ENCODE measurements at places on chromosomes 7 and 10. TPM values are rescaled to one million over a fixed set of nuclear protein-coding genes. Genes with fewer than 3 reads are reported as not detected.

DNA sequence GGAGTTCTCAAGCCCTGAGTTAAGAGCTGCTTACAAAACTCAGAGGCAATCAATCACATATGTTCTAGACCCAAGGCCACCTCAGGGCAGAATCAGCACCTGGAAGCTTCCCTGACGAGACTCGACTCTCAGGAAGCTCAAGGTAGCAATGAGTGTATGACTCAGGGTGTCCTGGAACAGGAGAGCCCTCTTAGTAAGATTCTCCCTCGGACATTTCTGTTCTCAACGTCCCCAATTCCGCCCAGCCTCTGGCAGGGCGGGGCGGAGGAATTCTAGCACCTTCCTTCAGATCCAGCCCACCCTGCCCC, 39.6 kb upstream of the PROSER2 start:
- DNase-seq, result no peak

DNA sequence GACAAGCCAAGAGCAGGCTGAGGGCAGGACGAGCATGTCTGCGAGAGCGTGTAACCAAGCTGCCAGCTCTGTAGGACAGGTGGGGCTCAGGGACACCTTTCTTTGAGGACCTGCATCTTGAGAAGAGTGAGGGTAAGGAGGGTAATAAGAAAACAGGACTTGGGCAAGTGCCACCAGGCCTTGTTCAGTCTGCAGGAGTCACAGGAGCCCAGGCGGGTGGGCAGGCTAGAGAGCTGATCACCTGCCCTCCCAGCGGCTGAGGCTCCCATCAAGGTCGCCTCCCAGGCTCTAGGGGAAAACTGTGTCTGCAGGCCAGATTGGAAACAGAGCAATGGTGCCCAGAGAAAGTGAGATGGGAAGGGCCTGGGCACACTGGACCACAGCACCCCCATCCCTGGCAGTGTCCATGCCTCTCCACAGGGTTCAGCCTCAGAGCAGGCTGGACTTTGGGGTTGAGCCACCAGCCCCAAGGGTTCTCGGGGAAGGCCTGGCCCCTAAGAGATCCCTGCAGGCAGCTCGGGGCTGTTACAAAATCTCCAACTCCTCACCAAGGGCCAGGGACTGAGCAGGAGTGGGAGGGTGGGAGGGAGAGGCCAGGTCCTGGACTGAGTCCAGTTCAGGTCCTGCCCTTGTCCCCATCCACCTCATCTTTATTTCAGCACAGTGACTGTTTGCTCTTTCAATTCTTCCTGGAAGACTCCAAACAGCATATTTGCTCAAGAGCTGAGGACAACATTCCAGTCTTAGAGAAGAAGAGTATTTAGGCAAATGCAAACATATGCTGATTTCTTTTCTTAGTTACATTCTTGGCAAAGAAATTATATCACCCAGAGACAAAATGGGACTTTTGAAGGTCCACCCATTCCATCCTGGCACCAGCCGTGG, 161.9 kb downstream of the GRID1 start:
- DNase-seq, result no peak

DNA sequence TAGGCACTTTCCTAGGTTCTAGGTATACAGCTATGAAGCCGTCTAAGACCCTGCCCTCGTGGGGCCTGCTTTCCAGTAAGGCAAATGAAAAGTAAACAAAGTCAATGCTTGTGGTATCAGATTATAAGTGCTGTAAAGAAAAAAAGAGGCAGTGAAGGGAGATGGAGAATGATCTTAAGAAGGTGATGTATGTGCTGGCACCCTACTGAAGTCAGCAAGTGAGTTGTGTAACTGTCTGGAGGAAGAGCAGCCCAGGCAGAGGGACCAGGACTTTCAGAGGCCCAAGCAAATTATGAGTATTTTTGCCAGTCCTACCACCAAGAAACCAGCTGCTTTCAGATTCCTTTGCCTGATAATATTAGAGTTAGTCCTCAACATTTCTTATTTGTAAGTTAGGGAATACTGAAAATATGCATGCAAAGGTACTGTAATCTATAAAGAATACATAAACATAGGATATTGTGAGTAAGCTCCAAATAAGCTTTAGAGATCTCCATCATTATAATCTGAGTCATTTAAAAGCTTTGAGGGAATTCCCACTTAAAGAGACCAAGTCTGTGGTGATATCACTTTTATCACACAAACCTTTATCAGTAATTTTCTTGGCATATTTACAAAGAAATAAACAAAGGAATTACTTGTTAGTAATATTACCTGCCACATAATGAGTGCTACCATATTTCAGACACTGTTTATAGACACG, 329.2 kb upstream of the LRGUK start:
- no peak for DNase-seq

GRCh38 chr7:97503367-97504094, 228.4 kb upstream of the TAC1 start:
- DNase-seq, result no peak

DNA sequence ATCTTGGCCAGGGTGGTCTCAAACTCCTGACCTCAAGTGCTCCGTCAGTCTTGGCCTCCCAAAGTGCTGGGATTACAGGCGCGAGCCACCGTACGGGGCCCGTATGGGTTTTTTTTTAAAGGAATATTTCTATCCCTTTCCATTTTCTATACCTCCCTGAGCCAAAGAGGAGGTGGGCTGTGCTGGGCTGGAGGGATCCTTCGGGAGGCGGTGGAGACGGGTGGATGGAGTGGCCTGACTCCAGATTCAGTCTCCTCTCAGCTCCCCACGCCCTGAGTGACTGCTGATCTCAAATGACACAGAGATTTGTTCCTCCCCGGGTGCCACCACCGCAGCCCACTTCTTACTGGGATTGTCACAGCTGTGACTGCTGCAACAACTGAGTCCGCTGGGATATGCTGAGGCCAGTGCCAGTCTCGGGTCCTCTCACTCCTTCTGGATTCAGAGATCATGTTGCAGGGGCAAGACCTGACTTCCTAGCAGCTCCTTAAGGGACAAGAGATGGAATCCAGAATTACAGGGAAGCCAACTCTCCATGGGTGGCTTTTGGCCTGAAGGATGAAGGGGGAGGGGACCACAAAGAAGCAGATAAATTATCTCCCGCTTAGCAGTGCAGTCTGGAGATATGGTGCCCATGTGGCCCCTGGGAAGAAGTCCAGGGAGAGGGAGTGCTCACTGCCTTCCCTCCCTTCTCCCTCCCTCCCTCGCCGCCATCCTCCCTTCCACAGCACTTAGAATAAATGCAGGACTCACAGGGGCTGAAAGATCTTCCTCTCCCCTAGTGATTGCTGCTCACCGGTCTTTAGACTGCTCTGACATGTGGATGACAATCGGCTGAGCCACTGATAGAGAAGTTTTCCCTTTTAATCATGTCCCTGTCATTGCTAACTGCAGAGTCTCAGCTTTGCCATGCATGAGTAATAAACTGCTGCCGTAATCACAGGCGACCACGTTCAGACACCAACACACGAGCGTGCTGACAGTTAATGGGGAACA, 14.3 kb downstream of the GALNT17 start:
- peak; percentile 21 for DNase-seq

GRCh38 chr10:99172128-99172738, 63.4 kb downstream of the HPSE2 start:
- peak; percentile 7 for DNase-seq

- no peak for DNase-seq
These were observed 54.3 kb upstream of the ECHDC3 start for GRCh38 chr10:11687779-11688447.

DNA sequence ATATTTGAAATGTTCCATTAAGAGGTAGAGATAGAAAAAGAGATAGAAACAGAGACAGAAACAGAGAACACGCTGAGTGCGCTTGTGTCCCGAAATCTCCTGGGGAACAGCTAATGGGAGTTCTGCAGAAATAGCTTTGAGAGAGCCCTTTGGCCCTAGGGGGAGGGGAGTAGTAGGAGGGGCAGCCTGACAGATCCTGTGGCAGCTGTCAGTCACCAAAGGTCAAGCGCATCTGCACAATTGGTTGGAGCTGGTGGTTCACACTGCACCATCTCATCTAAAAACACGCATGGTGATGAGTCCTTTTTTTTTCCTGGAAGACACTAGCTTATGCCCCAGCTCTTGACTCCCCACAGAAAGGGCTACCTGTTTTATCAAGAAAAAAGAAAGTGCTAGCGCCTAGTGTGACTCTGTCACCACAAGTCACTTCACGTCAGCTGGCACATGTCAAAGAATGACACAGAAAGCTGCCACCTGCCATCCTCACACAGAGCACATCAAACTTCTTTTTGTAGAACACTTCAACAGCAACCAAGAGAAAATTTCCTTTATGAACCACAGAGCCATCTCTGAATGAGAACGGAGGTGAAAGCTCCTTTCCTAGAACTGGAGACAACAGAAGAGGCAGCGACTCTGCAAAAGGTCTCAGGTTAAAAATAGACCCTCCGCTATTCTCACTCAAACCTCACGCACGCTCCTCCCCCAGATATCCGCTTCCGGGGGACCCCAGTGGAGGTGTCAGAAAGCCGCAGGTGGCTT, 125.7 kb downstream of the GFRA1 start:
- no peak for DNase-seq

DNA sequence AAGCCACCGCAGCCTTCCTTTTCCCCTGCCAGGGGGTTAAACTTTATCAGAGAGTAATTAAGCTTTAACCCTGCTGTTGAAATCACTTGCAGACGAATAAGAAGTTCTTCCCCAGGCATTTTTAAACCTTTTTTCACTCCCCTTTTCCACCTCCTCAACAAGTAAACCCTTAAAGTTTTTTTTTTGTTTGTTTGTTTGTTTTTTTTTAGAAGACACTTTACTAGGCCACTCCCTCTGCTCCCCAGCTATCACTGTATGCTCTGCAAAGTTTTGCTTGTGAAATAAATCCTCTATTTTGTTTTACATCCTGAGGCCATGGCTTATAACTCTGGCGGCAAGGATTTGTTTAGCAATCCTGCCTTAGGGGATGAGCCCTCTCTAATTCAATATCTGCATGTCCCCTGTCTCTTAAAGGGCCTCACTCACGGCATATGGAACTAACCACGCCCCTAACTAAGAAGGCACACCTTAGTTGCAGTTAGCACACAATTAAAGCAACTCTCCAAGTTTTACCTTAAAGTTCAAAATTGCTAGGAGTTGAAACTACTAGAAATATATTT, 1354.7 kb upstream of the LRRTM3 start:
- DNase-seq, result no peak

GRCh38 chr10:122441961-122442360, 12.5 kb upstream of the ARMS2 start:
- no peak for DNase-seq

- DNase-seq, result no peak
These were observed 117.8 kb downstream of the WDR37 start for GRCh38 chr10:1174022-1174421.

- DNase-seq, result no peak
These were observed 51.5 kb downstream of the CCDC71L start for GRCh38 chr7:106609416-106609815.

DNA sequence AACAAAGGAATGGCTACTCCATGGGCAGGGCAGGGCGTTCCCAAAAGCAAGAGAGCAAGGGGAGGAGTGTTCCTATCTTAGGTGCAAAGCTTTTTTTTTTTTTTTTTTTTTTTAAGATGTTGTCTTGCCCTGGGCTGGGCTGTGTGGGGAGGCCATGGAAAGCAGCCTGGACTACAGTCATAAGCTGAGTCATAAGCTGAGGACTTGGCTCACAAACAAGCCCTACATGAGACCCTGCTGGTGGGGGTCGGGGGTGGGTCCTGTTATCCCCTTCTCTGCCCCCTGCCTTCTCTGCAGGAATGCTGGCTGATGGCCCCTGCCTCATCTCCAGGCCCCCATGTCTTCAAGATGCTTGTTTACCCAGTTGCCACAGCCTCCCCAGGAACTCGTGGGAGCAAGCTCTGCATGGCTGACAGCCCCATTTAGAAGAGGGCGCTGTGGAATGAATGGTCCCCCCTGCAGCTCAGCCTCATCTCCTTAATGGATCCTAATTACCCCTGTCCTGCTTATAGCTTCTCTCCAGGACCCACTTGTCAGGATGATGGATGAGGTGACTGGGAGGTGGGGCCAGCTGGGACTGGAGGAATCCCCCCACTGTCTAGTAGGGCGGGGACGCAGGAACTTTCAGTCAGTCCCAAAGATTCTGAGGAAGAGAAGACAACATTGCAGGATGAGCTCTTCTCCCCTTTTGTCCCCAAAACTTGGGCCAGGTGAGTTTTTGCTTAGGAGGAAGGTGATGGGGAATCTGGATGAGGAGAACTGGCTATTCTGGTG, 340.8 kb upstream of the PODXL start:
- DNase-seq, result no peak

DNA sequence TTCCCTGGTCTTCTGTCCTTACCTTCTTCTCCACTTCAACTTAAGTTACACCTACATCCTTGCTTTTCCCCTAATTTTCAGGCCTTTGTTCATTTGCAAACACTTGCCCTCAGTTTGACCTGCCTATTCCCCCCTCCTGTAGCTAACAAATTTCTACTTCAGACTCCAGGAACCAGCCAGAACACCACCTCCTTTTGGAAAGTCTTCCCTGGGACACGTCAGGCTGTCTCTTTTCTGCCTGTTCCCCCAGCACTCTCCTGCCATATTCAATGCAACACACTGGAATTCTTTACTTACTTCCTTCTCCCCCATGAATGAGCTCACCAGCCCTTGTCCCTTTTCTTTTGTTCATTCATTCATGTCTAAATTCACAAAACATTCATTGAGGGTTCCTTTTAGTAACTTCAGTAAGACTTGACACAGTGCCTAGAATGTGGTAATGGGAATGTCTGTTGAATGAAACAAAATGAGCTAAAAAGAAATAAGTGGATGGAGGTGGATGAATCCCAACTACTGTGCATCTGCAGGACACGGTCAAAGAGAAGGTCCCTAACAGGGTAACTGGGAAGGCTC, 478.0 kb downstream of the KCNMA1 start:
- DNase-seq, result peak; percentile 25

DNA sequence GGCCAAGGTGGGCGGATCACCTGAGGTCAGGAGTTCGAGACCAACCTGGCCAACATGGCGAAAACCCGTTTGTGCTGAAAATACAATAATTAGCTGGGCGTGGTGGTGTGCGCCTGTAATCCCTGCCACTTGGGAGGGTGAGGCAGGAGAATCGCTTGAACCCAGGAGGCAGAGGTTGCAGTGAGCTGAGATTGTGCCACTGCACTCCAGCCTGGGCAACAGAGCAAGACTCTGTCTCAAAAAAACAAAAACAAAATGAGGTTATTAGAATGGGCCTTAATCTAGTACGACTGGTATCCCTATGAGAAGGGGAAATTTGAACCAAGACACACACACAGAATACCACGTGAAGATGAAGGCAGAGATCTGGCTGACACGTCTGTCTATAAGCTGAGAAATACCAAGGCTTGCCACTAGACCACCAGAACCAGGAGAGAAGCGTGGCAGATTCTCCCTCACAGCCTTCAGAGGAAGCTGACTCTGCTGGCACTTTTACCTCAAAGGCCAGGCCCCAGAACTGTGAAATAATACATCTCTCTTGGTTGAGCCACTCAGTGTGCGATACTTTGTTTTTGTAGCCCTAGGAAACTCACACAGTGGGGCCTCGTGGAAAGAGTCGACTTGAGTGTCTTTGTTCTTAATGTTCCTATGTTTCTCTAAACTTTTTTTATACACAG, 59.6 kb downstream of the TMEM209 start:
- no peak for DNase-seq

GRCh38 chr7:37920305-37920848, at the start of gene EPDR1:
TSS of gene EPDR1 (plus strand) at chr7:37920640. CDS start at chr7:37920940, 300 bp downstream.
- peak; percentile 54 for DNase-seq

GRCh38 chr10:6912424-6912823, 332.3 kb upstream of the PRKCQ start:
- no peak for DNase-seq

- no peak for DNase-seq
These were observed 106.6 kb downstream of the EXOC4 start for GRCh38 chr7:133359449-133359848.

The PPP3CB gene
- polyA plus RNA-seq, result 166 TPM

The MEPCE gene
- 41.8 TPM for polyA plus RNA-seq

The RARRES2 gene
- 25.1 TPM for polyA plus RNA-seq

The ITGB8 gene
- polyA plus RNA-seq, result 68.6 TPM

The CALHM3 gene
- polyA plus RNA-seq, result not detected

The SEC24C gene
- 73.7 TPM for polyA plus RNA-seq

The HOXA3 gene
- 29.2 TPM for polyA plus RNA-seq

The FAM25C gene
- not detected for polyA plus RNA-seq

The PAPSS2 gene
- 10.2 TPM for polyA plus RNA-seq

All from spinal cord (tissue), 10 donors.